Stomach (tissue), 19 donors: ENCODE measurements at places on chromosomes 4 and X.

- DNase-seq = no peak
Observed at GRCh38 chrX:150610446-150610845, 42.0 kb downstream of the MTM1 start.

DNA sequence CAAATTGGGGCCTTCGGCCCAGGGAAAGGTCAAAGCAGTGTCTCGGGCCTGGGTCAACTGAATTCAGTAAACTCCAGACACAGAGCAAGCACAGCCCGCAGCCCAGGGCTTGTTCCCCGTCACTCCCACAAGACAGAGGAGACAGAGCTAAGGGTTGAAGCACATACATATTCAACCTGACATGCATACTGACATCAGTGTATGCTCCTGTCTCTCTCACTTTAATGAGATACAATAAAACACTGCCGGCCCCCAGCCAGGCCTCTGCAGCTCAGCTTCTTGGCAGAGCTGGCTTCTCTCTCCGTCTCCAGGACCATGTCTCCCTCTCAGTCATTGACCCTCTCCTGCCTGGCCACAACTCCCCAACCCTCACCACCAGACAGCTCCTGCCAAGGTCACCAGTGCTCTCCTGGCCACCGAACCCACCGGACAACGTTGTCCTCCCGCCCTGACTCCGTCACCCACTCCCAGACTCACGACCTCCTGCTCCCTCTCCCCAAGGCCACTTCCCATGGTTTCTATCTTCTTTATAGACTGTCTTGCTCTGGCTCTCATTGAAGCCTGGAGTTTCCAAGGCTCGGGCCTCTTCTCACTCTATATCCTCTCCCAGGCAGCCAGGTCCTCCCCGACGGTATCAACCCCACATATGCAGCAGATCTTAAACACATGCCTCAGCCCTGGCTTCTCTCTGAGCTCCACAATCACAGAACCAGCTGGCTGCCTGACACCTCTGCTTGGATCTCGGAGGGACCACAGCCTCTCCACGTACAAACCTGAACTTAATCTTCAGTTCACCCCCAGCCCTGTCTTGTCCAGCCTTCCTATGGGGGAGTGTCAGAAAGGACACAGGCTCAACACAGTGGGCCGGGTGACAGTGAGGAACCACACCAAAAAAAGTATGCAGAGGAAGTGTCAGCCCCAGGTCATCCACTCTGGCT lies 67.7 kb upstream of the C4orf50 start:
- DNase-seq = no peak

DNA sequence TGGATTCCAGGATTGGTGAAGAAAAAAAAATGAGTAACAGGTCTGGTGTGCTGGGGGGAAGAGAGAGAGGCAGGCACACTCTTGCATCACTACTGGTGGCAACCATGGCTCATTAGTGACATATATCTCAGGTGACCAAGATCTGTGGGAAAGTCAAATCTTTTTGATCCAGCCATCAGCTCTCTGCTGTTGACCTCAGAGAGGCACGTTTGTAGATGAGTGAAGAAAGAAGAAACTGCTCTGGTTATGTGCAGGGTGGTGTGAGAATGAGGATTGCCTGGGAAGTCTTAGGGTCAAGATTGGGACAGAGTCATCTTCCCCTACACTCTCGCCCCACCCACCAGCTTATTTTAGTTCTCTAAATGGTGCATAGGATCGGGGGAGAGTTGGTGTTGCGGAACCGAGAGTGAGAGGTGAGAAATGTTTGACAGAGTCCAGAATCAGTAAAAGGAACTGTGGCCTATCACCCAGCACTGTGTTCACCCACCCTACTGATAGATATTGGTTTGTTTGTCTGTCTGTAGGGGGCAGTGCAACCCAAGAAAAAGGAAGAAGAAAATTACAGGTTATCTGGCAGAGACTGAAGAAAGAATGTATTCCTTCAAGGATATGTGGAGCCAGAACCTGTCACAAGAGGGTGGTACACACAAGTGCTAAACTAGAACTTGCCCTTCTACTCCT lies 21.9 kb downstream of the ARMCX6 start:
- no peak for DNase-seq

DNA sequence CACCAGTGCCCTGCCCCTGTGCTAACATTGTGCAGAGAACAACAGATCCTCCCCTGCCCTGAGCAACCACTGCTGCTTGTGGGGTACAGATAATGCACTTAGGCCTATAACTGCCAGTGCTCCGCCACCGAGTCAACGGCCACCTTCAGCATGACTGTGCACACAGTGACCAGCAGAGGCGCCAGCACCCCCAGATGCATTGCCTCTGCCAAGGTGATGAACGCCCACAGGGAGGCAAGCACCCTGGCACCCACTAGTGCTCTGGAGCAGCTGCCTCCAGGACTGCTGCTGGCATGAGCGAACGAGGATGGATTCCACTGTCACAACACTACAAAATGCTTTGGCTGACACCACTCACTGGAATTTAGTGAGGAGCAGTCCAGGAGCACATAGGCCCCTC lies 38.2 kb downstream of the SPIN2B start:
- DNase-seq = no peak
